ENCODE measurements at places on chromosomes 2 and 18.
A peak's percentile ranks its signal among the peaks of the same experiment; 100 is the strongest.

DNA sequence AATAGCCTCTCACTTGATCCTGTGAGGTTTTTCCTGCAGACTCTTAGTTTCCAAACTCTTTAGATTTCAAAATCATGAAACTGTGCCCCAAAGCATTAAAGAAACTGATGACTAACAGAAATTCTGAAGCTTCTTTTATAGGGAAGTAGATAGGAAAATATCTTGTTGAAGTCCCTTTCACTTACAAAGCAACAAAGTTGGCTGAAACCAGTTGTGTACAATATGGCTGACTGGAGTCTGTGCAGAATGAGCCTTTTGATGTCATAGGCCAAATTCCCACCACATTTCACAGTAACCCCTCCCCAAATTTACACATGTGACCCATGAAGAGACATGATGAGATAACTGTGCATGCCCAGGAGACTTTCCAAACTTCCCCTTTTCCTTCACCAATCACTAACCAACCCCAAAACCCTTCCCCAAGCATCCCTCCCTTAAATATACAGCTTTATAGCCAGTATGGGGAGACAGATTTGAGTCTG lies 61.7 kb upstream of the NCK2 start:
- no peak for DNase-seq

DNA sequence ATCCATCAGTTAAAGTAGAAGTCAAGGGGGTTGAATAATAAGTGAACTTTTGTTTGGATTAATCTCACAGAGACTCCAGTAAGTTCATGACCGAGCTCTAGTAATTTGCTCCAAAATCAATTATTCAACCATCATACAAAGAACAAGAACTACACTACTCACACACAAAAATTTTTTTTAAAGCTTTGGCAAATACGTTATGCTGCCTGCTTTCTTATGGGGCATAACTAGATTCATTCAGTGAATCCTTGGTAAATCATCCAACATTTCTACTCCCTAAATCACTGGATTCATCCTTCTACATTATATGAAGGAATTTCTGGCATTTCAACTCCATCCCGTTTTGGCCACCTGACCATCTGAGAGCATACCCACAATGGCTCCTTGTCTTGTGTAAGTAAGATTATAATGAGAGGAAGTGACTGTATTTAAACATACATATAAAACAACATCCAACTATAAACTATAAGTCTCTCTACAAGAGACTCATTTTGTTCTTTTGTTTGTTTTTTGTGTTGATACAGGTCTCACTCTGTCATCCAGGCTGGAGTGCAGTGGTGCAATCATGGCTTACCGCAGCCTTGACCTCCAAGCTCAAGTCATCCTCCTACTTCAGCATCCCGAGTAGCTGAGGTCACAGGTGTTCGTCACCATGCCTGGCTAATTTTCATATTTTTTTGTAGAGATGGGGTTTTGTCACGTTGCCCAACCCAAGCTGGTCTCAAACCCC lies 144.2 kb upstream of the LRRTM4 start:
- DNase-seq: no peak

- peak; percentile 79 for DNase-seq
These were observed 231.2 kb downstream of the MYO3B start for GRCh38 chr2:170409164-170409535.

- no peak for DNase-seq
These were observed 52.3 kb downstream of the ZNF521 start for GRCh38 chr18:25299426-25300300.

DNA sequence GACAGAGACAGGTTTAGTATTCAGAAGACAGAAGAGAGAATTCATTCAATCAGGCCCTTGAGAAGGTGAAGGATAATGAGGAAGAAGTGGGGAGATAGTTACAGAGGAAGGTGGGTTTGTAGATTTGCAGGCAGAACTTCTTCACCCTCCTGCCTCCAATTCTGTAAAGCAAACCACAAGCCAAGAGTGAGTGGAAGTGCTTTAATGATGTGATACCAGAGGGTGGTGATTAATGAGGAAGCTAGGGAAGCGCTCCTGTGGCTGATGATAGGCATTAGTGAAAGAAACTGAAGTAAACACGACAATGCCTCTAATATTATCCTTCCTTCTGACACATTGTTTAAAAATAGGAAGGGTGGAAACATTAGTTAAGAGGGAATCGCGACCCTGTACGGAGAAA lies 78.2 kb downstream of the CAPN13 start:
- no peak for DNase-seq

DNA sequence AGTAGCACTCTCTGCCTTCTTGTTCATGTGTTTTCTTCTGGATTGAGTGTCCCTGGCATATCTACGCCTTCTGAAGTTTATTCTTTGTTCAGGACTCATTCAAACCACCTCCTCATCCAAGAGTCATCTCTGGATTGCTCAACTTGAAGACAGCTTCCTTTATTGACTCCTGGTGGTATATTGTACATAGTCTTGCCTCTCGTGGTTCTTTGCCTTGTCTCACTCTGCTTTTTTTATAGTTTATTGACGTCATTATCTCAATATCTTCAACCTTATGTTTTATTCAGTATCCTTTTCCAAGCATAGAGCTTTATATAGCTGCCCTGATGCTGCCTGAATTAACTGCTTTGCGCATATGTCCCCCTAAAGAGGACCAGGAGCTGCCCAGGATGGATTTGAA lies 161.7 kb downstream of the INSIG2 start:
- no peak for DNase-seq

- DNase-seq: no peak
These were observed 177.7 kb upstream of the OSR1 start for GRCh38 chr2:19536136-19536535.

DNA sequence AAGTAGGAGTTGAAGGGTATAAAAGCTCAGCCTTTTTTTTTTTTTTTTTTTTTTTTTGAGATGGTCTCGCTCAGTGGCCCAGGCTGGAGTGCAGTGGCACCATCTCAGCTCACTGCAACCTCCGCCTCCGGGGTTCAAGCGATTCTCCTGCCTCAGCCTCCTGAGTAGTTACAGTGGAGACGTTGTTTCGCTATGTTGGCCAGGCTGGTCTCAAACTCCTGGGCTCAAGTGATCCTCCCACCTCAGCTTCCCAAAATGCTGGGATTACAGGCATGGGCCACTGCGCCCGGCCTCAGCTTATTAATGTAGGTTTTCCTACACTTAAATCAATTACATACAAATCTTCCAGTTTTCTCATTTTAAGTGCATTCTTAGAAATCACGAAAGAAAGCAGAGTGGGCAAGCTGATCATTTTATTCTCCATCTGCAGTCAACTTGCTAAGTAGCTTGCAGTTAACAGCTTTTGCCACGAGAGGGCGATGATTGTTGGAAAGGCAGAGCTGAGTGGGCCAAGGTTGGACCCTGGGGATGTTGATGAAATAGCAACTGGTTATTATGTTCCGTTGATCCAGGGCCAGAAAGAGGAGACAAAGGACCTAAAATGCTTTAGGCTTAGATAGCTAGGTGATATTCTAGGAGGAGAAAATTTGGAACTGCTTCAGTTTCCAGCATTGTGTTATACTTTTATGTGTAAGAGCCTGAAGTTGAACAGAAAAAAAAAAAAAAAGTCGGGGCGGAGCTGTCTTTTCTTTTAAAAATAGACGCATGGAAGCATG lies 234.4 kb upstream of the EPAS1 start:
- peak; percentile 78 for DNase-seq

DNA sequence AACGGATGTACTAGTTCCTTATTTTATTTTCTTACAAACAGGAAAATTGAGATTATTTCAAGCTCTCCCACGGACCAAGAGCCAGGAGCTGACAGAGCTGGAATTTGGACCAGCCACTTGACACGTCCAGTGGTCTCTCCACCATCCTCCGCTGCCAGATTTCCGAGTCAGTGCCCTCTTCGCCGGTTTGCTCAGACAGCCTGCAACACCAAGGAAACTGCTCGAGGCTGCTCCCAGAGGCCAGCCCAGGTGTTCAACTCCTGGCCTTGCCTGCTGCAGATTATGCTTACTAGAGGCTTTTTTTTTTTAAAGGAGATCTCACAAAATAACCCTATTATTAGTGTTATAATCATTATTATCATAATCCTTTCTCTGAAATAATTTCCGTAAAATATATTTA lies 779.8 kb downstream of the RNF144A start:
- no peak for DNase-seq

DNA sequence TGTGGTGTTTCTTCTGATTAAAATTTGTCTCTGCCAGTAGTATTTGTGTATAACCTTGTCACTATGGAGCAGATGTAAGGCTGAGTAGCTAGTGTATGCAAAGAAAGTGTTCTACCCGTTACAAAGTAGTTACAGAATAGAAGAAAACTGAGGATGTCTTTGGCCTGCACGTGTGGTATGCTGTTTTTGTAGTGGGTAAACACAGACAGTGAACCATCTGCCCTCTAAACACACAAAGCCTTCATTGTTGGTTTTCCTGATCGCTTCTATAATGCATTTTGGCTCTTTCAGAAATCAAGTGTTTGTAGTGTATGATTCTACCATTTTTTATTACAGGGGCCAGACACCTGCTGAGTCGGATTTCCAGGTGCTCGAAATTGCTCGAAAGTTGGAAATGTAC lies 61.5 kb downstream of the FARP2 start:
- no peak for DNase-seq

Data from GM12865 (cell line).